Activated T-cell treated with anti-CD3 and anti-CD28 coated beads for 48 hours (primary cell): ENCODE measurements at places on chromosomes 7 and 10.

GRCh38 chr10:11698691-11699549 is 43.3 kb upstream of the ECHDC3 start:
- DNase-seq: no peak

GRCh38 chr10:117757086-117757720 is 214.7 kb downstream of the EMX2 start:
- DNase-seq: no peak

- no peak for DNase-seq
These were observed 55.1 kb downstream of the VCL start for GRCh38 chr10:74052994-74053393.

GRCh38 chr10:33509231-33509831 is 174.9 kb upstream of the NRP1 start:
- DNase-seq: peak; percentile 13

DNA sequence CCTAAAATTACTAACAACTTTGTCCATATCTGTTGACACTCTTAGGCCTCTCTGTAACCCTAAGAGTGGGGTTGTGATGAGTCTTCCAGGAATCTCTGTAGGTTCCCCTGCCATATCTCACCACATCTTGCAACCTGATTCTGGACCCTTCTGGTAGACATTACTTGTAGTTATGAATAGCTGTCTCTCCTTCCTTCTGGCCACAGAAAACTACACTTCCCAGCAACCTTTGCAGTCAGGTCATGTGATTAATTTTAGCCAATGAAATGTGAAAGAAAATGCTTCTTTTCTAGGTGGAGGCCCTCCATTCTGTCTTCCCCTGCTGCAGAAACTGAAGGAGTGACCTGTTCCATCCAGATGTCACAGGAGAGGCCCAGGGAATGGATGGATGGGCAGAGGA is 147.6 kb upstream of the AOAH start:
- DNase-seq: no peak

DNA sequence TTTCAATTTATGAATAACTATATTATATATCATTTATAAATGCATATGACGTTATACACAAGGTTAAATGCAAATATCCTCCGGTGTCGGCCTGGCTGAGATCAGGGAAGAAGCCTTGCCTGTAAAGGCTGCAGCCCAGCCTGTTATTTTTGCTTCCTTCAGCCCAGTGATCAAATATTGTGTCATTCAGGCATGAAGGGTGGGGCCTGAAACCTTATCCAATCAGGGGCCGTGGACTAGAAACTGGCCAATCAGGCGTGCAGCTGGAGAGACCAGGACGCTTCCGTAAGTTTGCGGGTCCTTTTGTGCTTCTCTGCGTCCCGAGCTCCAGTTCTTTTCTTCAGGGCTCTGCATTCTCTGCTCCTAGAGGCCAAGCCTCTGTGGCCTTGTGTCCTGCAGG is at the start of gene ZNF722:
TSS of gene ZNF722 (plus strand) at position 301 of the 400 bp plus-strand sequence. CDS start 113 bp downstream, outside the sequence.
- DNase-seq: no peak

DNA sequence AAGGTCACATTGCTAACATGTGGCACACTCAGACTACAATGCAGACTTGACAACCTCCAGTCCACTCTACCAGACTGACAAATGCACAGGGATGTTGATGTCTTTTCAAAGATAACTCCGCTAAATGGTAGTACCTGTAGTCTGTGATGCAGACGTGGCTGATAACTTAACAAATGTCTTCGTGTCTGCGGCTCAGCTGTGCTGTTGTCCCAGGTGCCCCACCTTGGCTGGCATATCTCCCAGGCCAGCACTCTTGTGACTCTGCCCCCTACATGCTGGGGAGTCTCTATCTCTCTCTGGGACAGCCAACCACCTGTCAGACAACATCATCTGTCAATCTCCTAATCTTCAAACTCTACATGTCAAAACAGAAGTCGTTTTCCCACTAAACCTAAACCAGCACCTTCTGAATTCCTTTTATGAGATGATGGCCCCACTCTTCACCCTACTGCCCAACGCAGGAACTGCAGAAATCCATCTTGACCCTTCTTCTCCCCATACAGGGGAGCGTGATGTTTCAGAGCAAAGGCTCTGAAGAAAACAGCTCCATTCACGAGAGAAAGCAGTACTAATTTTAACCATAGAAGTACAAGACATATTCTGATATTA is 156.4 kb downstream of the USP6NL start:
- DNase-seq: no peak

GRCh38 chr7:54546986-54547314 is 4.8 kb downstream of the VSTM2A start:
- no peak for DNase-seq

- no peak for DNase-seq
These were observed 295.8 kb upstream of the LRRTM3 start for GRCh38 chr10:66629996-66630395.

DNA sequence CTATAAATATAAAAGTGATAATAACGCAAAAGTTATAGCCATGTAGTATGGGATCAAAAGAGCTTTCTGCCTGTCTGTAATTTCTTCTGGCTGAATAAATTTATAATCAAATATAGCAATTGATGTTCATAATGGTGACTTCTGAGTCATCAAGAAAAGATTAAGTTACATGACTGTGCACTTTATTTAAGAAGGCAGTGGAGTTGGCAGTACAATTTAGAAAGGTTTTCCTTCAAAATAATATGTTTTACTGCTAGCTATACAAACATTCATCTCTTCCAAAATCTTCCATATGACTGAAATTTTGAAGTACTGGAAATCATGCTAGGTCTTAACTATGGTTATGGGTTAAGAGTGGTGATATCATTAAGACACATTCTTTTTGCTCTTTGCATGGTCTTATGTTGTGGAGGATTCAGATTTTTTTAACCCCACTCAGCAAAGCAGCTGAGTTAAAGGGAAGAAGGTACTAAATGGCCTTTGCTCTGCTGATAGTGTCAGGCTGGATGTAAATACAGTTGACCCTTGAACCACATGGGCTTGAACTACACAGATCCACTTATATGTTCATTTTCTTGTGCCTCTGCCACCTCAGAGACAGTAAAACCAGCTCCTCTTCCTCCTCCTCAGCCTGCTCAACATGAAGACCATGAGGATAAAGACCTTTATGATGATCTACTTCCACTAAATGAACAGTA is 323.6 kb downstream of the BBS9 start:
- DNase-seq: no peak

- no peak for DNase-seq
These were observed 118.1 kb downstream of the SRI start for GRCh38 chr7:88101769-88102168.

DNA sequence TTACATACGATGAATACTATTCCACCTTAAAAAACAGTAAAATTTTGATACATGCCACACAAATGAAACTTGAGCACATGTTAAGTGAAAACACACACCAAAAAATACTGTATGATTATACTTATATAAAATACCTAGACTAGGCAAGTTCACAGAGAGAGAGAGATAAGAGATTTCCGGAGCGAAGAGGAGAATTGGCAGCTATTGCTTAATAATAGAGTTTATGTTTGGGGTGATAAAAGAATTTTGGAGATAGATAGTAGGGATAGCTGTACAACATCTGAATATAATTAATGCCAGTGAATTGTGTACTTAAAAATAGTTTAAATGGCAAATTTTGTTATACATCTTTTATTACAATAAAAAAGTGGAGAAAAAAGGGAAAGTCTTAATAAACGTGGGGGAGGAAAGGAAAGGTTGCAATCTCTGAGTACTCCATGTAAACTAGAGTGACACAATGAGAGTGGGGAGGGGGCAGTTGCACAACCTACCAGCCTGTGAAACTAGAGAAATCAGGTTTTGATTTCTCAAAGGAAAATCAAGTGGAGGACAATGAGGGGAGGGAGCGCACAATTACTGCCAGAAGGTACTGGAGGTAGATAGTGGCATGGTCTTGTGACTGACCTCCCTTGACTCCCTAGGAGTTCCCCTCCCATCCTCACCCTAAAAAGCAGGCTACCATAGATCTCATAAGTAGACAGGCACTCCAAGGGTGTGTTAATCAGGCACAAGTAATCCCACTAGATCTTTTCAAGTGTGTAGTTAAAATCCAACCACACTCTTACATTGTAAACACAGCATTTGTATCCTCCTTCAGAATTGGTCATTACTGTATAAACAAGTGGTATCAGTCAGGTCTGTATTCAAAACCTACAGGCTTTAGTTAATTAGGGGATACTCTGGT is 31.6 kb upstream of the ANK3 start:
- DNase-seq: no peak

DNA sequence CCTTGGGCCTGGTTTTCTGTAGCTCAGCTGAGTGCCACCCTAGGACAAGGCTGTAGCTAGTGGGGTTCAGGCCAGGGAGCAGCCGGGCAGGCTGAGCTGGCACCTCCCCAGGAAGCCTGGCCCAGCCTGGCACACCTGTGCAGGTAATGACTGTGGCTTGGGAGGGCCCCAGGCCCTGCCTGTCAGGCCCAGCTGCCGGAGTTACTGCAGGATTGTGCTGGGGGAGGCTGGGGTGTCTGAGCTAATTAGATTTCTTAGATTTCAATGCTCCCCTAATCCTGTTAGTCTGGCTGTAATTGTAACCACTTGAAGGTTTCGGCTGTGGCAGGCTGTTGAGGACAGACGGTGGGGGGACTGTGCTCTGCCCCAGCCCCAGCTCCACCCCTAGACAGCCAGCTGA is 6.0 kb downstream of the ZMIZ1 start:
- no peak for DNase-seq

- no peak for DNase-seq
These were observed 1.7 kb upstream of the CYP2C9 start for GRCh38 chr10:94936721-94937120.

DNA sequence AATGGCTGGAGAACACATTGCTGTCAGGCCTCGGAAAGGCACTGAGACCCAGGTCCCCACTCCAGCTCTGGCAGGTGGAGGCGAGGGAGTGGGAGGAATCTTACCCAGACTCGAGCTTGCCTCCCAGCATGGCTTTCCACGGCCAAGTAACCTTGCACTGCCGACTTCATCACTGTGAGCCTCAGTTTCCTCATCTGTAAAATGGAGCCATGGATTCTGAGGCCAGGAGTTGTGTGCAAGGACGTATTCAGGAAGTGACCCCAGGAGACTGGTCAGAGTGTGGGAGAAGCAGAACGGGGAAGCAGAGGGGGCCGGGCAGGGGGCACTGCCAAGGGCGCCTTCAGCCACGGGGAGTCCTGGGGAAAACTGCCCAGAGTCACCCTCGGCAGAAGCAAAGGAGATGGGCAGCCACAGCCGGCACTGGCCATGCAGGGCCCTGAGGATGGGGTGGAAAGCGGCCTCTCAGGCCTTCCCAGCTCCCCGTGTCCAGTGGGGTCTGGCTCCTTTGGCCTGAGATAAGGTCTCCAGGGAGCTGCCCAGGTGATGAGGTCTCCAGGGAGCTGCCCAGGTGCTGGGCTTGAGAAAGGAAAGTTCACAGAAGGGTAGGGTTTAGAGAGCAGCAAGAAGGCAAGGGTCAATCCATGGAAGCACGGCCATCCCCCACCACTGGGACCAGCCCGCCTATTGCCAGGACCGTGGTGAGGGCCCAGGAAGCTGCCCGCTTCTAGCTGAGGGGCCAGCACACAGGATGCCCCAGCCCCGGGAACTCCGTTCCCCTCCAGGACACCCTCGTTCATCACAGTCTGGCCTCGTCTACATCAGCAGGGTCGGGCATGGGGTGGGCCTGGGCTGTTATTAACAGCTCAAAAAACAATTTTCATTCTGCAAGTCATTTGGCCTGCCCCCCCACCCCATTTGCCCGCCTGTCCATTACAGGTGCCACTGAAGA is 34.3 kb upstream of the EN2 start:
- no peak for DNase-seq

DNA sequence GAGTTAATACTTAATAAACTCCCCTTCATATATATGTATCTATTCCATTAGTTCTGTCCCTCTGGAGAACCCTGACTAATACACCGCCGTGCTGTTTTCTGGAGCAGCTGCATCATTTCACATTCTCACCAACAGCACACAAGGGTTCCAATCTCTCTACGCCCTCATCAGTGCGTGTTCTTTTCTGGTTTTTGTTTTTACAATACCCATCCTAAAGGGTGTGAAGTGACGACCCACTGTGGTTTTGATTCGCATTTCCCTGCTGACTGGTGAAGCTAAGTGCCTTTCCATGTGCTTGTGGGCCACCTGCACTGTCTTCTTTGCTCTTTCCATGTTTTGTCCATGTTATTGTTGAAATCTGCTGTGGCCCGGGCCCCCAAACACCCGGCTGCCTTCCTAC is 11.0 kb upstream of the INSIG1 start:
- DNase-seq: no peak

DNA sequence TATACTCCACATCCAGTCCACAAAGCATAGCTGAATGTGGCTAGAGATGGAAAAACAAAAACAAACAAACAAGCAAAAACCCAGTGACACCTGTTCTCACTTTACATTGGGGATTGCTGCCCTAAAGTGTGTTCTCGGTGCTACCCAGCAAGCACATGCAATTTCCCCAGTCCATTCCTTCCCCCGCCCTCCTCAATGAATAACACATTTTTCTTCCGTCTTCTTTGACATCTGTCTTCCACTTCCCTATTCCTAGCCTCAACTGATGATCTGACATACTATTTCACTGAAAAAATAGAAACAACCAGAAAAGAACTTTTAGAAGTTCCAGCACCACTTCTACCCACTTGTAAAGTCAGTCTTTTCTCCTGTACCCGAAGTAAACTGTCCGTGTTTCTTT is 147.1 kb downstream of the MALRD1 start:
- DNase-seq: no peak

GRCh38 chr7:115008465-115009114 is 86.7 kb downstream of the MDFIC start:
- no peak for DNase-seq

- DNase-seq: no peak
These were observed 227.8 kb upstream of the INHBA start for GRCh38 chr7:41930538-41931262.

DNA sequence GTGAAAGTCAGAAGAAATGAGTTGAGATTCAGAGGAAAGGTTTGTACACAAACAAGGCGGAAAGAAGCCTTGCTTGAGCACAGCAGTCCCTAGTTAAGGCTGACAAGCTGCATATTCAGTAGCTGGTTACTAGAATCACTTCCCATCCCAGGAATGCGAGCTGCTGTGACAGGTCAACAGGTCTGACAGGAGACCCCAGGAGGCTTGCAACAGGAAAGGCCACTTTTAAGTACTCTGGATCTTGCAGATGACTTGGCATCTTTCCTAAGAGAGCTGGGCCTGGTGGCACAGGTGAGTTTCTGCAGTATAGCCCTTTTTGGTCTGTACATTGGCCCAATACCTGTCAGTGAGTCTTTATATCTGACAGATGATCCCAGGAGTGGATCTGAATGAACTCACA is 35.7 kb upstream of the UNC5B start:
- no peak for DNase-seq

DNA sequence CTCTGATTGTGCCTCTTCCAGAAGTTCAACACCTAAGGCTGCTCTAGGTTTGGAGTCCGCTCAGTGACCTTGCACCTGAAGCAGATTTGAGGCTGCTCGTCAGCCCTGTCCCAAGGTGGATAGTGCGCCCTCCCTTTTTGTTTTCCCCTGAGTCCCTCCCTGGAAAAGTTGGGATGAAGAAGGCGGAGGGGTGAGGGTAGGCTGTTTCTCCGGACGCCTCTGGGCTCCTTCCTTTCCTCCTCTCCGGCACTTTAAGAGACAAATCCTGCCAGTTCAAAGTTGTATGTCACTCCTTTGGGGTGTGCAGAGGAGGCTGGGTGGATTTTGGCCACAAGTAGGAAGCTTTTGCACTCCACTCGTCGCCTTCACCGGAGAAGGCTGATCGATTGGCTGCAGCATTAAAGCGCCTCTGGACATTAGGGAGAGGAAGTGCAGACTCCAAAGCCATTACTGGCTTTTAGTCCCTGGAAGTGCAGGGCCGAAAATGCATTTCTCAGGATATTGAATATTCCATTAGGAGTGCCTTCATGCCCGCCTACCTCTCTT is 81.9 kb upstream of the PRKG1 start:
- no peak for DNase-seq

GRCh38 chr10:70319183-70319582 is 35.4 kb upstream of the NPFFR1 start:
- no peak for DNase-seq

GRCh38 chr7:79615466-79615865 is 162.0 kb upstream of the MAGI2 start:
- DNase-seq: no peak
